MV-4-11 (cell line): ENCODE measurements at places on chromosomes 4 and X.

DNA sequence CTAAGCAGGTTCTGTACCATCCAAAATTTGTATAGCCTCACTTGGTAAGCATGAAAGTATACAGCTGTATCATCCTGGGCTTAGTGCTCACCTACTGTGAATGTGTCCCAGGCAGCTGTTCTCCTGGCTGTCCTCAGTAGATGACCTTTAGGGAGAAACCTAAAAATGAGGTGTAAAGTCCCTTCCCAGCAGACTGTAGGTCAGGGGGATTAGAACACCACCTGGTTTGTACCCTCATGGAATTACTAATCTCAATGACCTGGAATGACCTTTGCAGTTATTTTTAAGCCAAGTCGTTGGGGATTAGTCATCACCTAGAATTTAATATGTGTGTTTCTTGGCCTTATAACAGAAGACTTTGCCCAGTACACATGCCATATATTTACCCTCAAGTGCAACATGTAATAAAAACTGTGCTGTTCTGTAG, 39.1 kb upstream of the MBTPS2 start:
- DNase-seq = no peak

- peak; percentile 84 for DNase-seq
Observed at GRCh38 chr4:156958276-156959074, 13.1 kb downstream of the PDGFC start.

GRCh38 chr4:101265816-101266172, 81.5 kb downstream of the PPP3CA start:
- no peak for DNase-seq

DNA sequence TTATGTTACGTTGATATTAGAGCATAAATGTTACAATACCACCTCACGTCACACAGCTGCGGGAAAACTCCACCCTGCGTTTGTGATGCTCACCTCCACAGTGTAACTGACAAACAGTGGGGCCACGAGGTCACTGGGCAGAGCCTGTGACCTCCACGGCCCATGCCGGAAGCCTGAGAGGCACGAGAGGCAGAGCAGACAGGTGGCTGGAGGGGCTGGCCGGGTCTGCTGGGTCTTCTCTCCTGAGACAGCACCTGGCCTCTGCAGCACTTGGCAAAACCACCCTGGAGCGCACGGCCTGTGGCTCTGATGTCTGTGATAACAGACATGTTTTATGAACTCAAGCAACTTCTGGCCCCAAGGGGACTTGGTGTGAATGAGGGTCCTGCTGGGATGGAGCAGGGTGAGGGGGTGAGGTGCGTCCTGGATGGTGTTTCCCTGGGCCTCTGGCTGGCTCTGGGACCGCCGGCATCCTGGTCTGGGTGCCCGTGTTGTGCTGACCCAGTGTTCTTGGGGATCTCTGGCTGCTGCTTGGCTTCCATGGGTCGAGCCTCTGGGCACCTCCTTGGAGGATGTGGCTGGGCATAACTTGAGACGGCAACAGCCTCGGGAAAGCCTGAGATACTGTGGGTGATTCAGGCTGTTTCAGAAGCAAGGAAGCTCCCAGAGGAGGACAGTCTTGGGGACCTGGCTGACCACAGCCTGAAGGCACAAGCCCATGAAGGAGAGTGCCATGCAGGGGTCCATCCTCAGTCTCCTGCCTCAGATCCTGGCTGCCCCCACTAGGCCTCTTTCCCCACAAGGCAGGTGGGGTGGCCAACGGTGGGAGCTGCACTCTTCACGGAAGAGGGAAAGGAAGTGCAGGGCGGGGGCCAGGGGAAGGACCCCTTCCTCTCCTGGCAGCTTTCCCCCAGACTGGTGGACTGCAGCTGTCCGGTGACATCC, 19.7 kb downstream of the RNF212 start:
- no peak for DNase-seq
